Brain (organoid and tissue), 16 donors: ENCODE measurements at places on chromosomes 13 and 19. TPM values are rescaled to one million over a fixed set of nuclear protein-coding genes. Genes with fewer than 3 reads are reported as not detected.

Gene ZNF540
- polyA plus RNA-seq = 1.8 TPM

Gene NLRP4
- polyA plus RNA-seq = not detected

DNA sequence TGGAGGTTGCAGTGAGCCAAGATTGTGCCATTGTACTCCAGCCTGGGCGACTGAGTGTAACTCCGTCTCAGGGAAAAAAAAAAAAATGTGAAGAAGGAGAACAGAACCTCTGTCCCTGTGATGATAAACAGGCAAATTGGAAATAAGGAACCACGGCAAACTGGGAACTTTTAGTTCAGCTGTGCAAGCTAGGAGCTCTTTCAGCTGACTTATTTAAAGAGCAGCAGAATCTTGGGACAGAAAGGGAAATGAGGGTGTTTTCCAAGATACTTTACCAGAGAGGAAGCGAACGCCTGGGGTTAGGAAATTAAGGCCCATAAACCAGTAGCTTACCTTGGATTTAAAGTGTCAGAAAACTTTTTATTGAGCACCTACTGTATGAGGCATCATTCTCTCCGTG is 3.0 kb upstream of the UPF1 start:
- DNase-seq = no peak

DNA sequence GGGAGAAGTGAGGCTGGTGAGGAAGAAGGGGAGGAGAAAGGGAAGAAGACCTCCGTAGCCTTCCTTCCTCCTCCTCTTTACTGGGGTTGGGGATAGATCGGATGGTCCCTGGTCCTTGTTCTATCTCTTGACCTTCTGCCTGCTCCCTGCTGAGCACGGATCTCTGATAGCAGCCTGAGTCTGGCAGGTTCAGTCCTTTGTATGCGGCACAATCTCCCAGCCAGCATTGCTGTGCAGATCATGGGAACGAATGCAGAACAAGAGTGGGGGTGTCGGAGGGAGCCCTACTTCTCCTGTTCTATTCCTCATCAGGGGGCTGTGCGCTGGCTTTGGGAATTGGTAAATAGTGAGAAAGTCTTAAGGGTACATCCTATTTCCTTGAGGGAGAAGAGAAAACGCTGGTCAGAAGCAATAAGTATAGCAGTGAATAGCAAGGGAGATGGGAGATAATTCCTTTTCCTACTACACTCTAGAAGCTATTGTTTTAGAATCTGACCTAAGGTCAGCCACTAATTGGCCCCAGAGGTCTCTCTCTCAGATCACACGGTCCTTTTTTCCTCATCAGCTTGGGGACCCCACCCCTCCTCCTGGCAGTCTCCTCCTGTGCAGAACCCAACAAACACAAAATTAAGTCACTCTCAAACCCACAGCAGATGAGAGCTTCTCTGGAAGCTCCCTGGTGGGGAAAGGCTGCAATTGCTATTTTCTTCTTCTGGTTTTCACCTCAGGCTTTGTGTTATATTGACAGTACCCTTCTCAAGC is 41.0 kb downstream of the KL start:
- peak; percentile 47 for DNase-seq

DNA sequence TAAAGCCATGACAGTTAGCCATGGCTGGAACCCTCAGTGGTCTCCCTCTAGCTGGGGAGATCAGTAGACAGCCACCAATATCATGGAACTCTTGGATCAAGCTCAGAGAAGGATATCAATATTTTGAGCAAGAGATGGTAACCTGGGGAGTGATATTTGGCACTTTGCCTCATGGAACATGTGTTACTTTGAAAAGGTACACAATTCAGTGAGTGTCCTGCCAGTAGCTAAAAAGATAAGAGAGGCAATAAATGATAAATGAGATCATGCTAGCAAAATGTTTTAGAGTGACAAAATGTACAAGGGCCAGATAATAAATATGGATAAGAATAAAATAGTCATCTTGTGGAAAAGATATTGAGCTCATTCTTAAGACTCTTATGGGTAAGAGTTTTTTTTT is 1618.7 kb downstream of the OLFM4 start:
- DNase-seq = no peak

DNA sequence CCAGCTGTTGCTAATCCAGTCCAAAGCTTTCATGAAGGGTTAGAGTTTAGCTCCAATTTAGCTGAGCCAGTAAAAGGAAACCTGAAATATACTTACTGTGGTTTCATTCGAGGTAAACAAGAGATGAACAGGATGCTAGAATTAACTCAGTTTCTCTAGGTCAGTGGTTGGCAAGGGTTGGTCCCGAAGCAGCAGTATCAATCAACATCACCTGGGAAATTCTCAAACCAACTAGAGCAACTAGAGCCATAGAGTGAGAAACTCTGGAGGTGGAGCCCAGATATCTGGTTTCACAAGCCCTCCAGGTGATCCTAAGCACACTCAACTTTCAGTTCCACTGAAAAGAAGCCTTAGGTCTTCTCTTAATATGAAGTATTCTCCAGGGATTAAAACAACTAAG is 376.7 kb downstream of the OXGR1 start:
- no peak for DNase-seq

- peak; percentile 81 for DNase-seq
Measured at GRCh38 chr19:29694669-29695627, 20.1 kb downstream of the C19orf12 start.

Gene KIR3DL1
- polyA plus RNA-seq = not detected

GRCh38 chr19:10961073-10961860 is 437 bp downstream of the SMARCA4 start:
- DNase-seq = peak; percentile 27

DNA sequence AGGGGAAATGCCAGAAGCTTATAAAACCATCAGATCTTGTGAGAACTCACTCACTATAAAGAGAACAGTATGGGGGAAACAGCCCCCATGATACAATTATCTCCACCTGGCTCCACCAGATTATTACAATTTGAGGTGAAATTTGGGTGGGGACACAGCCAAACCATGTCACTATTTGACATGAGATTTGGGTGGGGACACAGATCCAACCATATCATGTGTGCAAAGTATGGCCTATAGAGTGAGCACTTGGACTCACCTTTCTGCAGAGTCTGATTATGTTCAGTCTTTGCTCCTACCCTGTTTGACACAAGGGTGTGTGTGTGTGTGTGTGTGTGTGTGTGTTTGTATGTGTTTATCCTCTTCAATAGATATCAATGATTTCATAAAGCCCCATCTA is 287.5 kb downstream of the ZNF536 start:
- DNase-seq = no peak

- DNase-seq = no peak
Measured at GRCh38 chr19:16435238-16435917, 36.4 kb downstream of the EPS15L1 start.

Gene CCDC169
- 0.31 TPM for polyA plus RNA-seq

GRCh38 chr19:33621811-33622504 is at the start of gene CHST8:
Gene CHST8 (plus strand): TSS chr19:33621953. CDS start chr19:33689262, 67,309 bp downstream.
- DNase-seq = peak; percentile 75

DNA sequence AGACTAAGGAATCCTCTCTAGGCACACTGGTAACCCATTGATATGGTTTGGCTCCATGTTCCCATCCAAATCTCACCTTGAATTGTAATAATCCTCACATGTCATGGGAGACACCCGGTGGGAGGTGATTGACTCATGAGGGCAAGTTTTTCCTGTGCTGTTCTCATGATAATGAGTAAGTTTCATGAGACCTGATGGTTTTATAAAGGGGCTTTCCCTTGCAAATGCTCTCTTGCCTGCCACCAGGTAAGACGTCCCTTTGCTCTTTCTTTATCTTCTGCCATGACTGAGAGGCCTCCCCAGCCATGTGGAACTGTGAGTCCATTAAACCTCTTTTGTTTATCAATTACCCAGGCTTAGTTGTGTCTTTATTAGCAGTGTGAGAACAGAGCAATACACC is 81.4 kb upstream of the GPC6 start:
- DNase-seq = no peak

GRCh38 chr19:1169921-1170885 is 3.9 kb downstream of the SBNO2 start:
- DNase-seq = peak; percentile 37

GRCh38 chr13:60584976-60585375 is 188.0 kb downstream of the TDRD3 start:
- DNase-seq = peak; percentile 18

DNA sequence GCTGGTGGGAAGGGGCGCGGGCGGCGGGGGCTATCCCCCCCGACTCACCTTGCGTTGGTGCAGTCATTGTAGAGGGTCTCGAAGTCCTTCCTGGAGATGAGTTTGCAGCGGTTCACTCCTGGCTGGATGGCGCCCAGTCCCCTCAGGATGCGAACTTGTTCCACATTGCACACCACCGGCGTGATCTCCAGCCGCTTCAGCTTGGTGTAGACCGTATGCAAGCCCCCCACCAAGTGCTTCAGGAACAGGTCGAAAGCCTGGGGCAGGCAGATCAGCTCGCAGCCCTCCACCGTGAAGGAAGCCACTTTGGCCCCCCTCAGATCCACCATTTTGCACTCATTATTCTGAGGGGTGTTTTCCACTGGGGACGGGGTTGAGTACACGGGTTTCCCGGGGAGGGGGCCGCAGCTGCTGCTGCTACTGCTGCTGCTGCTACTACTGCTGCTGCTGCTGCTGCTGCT is 1.1 kb downstream of the DACH1 start:
- DNase-seq = no peak

DNA sequence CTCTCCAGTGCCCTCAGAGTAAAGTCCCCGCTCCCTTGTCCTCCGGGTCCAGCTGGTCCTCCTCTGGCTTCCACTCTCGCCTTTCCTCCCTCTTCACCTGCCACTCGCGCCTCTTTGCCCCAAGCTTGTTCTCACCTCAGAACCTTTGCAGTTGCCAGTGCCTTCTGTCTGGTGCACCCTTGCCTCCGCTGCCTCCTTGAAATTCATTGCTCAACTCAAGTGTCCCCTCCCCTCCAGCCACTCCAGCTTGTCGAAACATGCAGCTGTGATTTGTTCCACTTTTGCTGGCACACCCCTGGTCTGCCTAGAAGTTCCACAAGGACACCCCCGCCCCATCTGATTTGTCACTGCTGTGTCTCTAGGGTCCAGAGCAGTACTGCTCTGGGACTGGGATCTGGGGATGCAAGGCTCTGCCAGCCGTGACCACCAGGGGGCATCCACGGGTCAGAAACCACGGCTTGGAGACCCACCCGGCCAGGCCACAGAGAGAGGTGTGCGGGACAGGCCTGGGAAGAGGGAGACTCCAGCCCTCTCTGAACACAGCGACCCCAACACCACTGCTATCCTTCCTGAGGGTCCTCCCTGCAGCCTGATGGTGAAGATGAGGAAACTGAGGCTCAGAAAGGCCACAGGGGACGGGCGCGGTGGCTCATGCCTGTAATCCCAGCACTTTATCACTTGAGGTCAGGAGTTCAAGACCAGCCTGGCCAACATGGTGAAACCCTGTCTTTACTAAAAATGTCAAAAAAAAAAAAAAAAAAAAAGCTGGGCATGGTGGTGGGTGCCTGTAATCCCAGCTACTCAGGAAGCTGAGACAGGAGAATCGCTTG is 49.9 kb downstream of the AP1M1 start:
- DNase-seq = peak; percentile 79

DNA sequence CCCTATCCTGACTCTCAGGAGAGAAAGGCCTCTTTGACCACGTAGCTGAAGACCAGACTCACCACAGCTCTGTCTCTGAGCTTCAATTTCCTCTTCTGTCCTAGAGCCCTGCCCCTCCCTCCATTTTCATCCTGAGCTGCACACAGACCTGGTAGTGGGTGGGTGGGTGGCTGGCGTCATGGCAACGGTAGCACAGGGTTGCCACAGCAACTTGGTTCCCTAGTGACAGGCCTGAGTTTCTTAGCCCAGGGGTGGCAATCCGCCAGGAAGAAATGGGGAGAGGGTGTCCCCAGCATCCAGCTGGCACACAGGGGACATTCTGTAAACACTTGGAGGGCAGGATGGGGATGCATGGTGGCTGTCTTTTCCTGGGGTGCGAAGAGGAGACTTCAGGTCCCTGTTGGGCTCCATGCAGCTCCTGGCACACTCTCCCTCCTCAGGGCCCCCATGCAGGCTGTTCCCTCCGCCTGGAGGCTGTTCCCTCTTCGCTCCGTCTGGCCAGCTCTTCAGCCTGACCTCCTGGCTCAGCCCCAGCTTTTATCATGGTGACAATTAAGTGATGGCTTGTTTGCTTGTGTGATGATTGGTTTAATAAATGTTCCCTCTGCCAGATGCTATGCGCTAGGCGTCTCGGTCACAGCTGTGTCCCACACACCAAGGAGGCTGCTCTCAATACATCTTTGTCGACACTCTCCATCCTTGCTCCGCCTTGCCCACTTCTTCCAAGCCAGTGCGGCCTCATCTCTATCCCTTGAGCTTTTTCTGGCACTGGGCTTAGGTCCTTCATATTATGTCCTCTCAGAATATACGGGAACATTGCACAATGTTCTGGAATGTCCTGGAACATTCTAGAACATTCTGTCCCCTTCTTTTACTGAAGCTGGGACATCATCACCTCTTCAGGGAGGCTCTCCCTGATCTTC is 7.4 kb upstream of the KLHL26 start:
- peak; percentile 95 for DNase-seq

Gene ICAM4
- not detected for polyA plus RNA-seq

GRCh38 chr13:113967729-113968462 is 6.0 kb downstream of the C13orf46 start:
- DNase-seq = no peak

- no peak for DNase-seq
Measured at GRCh38 chr13:92473765-92474475, 752.7 kb upstream of the GPC6 start.

Gene OR7A5
- polyA plus RNA-seq = 1.8 TPM

GRCh38 chr19:46970815-46971214 is 48.8 kb upstream of the NPAS1 start:
- no peak for DNase-seq

Gene MYO16
- 4.8 TPM for polyA plus RNA-seq

GRCh38 chr13:20377720-20378119 is 145.6 kb upstream of the GJB6 start:
- no peak for DNase-seq

DNA sequence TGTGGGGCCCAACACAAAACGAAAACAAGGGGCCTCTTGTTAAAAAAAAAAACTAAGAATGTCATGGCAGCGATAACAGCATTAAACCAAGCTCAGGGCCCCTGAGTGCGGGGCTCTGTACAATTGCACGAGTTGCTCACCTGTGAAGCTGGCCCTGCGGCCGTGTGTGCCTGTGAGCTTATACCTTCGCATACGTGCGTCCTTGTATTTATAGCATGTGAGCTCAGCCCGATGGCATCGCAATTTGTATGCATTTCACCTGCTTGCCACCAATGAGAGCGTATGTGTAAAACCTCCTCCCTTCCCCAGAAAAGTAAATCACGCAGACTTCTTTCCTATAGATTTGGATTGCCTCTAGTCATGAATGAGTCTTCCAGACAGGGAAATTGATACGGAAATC is 17.1 kb downstream of the HNRNPM start:
- no peak for DNase-seq

GRCh38 chr13:99150575-99151361 is 49.9 kb upstream of the UBAC2 start:
- no peak for DNase-seq

Gene SIGLEC10
- polyA plus RNA-seq = 1.7 TPM

- DNase-seq = no peak
Measured at GRCh38 chr13:113816254-113816929, 47.5 kb downstream of the GAS6 start.

Gene INAFM1
- polyA plus RNA-seq = 14.4 TPM

DNA sequence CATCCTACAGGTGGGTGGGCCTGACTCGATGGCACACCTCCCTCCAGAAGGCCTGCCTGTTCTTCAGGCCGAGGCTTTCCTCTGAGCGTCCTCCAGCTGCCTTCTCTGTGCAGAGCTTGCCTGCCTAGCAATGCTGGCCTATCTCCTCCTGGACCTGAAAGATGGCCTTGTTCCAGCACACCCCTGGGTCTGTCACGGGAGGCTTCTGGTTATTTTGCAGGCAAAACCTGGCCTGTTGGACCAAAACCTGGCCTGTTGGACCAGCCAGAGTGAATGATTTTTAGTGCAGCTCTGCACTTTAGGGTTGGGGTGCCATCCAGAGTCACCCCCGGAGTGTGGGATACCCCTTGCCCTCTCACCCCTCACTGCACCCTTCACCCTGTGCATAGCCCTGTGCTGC is 128.4 kb downstream of the KATNAL1 start:
- no peak for DNase-seq
